ENCODE measurements at places on chromosomes 16 and 17.
A peak's percentile ranks its signal among the peaks of the same experiment; 100 is the strongest.

DNA sequence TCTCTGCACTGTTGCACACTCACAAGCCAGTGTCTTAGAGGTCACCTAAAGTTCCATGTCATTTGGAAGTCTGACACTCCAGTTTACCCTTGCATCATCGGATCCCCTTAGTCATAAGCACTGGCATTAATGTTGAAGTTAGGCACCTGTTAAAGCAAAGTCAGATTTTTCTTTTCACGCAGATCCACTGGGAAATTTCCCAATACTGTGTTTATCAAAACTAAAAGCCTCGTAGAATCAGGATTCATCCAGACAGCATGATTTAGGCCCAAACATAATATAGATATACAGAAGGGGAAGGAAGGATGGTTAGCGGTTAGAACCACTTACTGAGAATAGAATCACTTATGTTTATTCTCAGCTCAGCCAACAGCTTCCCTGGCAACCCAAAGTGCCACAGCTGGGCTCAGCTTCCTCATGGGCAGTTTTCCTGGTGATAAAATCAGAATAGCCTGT lies 30.1 kb upstream of the HAPSTR1 start:
- DNase-seq, result no peak

- peak; percentile 47 for DNase-seq
These were observed at the start of gene SDR42E2 for GRCh38 chr16:22161999-22162655. Gene SDR42E2, plus strand, starts transcription at chr16:22162506. Its CDS starts 3,077 bp downstream, at chr16:22165583.

DNA sequence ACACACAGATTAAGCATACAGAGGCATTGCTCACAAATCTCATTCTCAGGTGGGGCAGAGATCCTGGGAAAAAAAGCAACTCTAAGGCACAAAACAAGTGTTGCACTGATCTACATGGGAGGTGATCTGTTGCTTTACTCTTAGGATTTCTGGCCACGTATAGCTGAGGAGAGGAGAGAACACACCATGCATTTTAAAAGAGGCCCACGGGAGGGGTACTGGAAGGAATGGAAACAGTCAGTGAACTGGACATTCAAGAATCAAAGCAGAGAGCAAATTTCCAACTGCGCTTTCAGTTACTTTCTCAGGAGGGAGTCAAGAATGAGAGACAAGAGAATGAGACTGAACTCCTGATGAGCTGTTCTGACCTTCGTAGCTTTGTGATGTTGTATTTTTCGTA lies 1105.9 kb downstream of the CDH8 start:
- DNase-seq, result no peak

- no peak for DNase-seq
These were observed 118.1 kb downstream of the FTO start for GRCh38 chr16:53821957-53822625.

GRCh38 chr17:18261146-18261515 lies 669 bp downstream of the MIEF2 start:
- no peak for DNase-seq

GRCh38 chr16:85377388-85378144 lies 235.6 kb upstream of the GSE1 start:
- no peak for DNase-seq

- DNase-seq, result no peak
These were observed 49.7 kb downstream of the NTN1 start for GRCh38 chr17:9071016-9071415.

DNA sequence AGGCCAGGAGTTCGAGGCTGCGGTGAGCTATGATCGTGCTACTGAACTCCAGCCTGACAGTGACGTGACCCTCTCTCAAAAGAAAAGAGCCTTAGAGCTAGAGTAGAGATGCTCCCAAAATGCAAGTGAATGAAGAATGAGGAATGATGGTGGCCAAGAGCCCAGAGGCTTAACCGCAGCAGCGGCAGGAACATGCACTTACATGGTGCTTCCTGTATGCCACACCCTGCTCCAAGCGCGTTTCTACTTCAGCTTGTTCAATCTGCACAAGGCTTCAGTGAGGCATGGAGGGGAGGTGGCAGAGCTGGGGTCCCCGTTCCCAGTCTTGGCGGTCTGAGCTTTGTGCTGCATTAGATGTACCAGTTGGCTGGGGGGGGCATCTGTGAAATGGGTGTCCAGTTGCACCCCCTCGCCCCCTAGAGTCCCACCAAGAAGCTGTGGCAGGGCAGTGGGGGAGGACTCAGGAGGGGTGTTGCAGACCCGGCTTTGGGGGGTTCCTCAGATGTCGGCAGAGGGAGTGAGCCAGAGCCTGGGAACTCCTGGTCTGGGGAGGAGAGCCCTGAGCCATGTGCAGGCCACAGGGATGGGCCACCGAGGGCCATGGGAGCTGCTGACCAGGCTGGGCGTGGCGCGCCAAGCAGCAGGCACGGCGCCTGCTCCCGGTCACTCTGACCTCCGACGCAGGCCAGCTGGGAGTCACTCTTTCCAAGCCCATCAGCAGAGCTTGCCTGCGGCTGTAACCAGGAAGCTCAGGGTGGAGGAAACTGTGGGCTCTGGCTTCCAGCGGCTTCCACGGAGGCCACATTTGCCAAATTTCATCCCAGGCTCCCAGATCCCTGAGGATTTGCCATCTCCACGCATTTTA lies 260.1 kb downstream of the PARN start:
- DNase-seq, result no peak

DNA sequence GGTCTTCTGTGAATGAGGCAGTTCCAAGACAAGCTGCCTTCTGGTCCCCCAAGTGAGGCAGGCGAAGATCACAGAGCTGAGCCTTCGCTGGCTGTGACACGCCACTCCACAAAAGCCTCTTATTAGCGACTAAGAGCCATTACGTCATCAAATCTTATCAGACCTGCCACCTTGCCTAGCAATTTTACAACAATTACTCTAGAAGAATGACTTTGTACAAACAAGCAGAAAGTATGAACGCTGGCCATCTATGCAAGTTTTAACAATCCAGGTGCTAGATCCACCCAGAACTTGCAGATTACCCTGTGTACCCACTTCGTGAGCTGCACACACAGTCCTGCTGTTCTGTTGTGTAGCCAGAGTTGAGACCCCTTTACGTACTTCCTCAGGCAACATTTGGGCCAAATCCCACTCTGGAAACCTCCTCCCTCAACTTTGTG lies 3.8 kb upstream of the ICAM2 start:
- DNase-seq, result no peak

DNA sequence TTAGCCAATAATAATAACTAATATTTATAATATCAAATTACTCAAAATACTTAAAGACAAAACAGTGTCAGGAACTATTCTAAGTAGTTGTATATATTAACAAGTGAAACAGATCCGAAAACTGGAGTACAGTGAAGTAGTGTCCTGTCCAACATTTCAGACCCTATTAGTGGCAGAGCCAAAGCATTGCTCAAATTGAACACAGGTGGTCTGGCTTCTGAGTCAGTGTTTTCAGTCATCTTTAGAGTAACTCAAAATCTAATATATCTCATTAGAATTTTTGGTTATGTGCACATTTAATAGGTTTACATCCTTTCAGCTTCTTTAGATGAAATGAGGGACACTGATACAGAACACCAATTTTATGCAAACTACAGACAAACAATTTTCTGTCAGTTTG lies 652.5 kb downstream of the CDH11 start:
- DNase-seq, result no peak

DNA sequence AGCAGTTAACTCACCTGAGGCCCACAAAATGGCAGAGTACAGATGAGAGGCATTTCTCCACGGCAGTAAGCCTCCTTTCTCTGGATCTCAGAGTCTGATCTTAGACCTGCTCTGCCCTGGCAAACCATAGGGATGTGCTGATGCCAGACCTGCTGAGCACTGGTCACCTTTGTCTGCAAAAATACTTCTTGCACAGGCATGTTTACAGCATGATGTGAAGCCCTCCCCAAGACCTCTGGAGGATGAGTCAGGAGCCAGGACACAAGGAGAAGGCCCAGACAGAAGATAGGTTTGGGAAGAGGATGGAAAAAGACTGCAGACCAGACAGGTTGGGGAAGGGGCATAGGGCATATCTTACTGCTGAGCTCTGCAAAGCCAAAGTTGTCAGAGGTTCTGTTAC lies 426.6 kb downstream of the PMP22 start:
- DNase-seq, result no peak

DNA sequence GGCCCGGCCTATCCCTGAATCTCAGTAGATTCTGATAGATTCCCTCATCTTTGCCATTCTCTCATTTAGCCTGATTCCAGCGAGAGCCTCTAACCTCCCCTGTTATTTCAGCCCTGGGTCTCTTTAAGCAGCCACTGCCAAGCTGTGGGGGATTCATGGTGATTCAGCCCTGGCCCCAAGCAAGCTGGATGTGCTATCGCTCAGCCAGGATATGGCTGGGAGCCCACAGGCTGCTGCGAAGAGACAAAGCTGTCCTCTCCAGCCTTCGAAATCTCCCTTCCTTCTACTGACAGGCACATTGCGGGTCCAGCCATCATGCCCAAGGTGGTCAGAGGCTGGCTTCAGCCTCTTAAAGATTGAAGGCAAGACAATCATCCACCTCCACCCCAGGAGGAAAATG lies 394.1 kb downstream of the SOX9 start:
- no peak for DNase-seq

GRCh38 chr16:29310852-29311314 lies 95.6 kb downstream of the NPIPB11 start:
- no peak for DNase-seq

DNA sequence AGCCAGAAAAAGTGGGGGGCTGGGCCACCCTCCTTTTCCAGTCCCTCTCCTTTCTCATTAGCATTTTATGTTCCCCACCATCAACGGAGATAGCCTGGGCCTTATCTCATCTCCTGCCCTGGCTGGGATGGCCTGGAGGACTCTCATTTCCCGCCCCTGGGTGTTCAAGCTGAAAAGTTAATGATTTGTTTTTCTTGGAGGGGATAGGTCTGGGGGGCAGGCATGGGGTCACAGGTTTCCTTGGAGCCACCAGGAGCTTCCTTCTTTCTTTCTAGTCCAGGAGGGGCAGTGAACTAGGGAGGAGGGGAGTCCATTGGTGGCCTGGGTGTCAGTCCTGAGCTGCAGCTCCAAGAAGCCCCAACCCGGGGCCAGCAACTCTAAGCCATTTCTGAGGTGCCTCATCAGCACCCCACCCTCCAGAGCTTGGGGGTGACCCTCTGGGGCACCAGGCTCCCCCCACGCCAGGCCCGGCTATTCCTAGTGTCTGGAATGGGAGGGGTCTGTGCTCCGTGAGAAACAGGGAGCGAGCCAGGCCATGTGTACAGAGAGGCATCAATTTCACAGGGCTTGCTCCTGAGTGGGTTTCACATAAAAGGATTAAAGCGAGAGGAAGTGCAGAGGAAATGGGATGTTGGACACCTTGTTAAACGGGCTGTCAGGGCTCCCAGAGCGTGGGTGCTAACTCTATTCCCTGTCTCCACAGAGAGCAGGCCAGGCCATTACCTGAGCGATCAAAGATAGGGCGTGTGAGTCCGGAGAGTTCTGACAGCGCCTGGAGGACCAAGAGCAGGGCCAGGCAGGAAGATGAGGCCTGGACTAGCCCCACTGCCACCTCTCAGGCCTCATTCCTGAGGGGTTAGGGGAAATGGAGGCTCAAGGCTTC lies 90.6 kb upstream of the LHX1 start:
- DNase-seq, result no peak

DNA sequence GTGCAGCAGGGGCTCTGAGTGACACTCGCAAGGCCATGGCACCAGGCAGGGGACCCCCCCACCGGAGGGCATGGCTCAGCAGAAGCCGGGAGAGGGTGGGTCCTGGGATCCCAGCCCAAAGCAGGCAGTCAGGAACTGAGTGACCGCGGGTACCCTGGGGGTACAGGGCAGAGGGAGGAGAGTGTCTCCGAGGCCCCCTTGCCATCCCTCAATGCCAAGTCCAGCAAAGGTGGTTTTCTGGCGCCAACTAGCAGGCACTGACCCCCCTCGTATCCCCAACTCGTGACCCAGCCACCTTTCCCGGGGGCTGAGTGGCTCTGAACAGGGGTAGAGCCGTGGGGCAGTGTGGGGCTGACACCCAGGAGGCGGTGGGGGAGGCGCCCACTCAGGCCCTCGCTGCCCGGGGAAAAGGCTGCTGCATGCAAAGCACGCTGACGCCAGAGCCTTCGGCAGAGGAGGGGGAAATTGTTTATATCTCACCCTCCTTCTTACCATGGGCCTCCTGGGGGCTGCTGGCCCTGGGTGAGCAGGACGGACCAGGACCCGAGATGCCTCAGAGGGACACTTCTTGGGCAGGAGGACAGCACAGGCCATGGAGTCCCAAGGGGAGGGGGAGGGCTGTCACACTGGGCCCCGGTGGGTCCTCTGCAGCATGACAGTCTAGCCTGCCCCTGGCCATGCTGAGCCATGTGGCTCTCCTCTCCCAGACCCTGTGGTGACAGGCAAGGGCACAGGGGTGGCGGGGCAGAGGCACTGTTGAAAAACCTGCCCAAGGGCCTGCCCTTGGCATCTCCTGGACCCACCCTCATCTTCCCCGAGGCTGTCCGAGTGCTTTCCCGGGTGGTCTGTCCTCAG lies 14.6 kb upstream of the ENPP7 start:
- no peak for DNase-seq

GRCh38 chr16:86700046-86700945 lies 121.9 kb downstream of the FOXL1 start:
- no peak for DNase-seq

DNA sequence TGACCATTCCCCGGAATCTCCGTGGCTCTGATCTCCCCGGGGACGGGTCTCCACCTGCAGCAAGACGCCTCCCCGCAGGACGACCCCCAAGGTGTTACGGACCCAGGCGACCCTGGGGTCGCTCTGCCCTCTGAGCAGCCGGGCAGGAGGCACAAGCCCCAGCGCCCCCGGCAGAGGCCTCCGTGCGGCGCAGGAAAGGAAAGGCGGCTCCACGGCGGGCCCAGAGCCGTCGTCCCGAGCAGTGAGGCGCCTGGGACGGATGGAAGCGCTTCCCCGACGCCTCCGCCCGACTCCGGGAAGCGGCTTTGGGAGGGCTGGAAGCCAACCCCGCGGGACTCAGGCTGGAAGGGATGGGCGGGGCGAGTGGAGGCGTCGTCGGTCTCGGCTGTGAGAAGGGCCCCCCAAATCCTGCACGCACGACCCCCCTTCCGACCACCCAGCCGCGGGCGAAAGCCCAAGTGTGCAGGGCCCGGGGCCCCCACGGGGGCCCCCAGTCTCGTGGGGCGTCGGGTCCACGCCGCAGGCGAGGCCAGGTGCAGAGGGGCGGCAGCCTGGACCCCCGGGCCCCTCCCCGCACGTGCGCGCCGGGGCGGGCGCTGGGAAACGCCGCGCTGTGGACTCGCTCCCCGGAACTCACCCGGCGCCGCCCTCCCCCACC lies 32.7 kb upstream of the RPH3AL start:
- peak; percentile 15 for DNase-seq
